ENCODE measurements at places on chromosomes 3 and 15.

GRCh38 chr15:57017024-57017423 is 98.6 kb downstream of the TCF12 start:
- DNase-seq: no peak

GRCh38 chr3:194588741-194589140 is 44.5 kb downstream of the TMEM44 start:
- DNase-seq: no peak

DNA sequence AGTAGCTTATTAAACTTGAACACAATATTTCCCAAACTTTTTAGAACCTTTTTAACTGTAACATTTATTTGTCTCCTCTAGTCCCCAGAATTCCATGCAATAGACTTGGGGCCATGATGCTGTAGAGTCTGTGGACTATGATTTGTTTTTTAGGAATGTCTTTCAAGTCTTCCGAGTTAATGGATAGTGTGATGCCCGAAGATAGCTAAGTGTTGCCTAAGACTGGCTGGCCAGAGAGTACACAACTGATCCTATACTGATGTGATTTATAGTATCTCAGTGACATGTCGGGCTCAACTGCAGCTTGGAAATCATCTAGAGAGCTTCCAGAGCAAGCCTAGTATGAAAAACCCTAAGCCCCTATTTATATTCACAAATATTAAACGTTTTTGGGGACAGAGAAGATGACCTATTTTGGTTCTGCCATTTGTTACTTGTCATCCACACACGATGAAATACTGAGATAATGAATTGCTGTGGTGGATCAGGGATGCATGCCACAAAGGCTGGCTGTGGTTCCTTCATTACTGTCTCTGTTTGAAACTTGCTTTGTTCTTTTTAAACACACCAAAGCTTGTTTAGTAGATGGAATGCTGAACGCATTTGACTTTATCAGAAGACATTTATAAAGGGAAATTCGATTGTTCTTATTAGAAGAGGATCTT is 507.4 kb downstream of the TAFA4 start:
- DNase-seq: no peak

GRCh38 chr3:193016437-193016901 is 98.8 kb upstream of the MB21D2 start:
- DNase-seq: no peak

DNA sequence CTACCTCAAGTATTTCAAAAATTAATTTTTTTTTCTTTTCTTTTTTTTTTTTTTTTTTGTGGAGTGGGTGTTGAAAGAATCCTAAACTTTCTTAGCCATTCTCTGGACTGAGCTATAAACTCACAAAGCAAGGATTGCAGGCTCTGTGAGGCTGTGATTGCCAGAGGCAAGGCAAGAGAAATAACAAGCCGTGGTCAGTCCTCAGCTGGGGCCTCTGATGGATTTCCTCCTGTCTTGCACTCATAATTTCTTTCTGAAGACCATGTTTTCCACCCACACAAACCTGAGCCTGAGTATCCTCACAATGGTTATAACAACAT is 1.3 kb downstream of the CX3CR1 start:
- no peak for DNase-seq

- no peak for DNase-seq
Observed at GRCh38 chr15:25054329-25054728, 99.5 kb downstream of the SNRPN start.

DNA sequence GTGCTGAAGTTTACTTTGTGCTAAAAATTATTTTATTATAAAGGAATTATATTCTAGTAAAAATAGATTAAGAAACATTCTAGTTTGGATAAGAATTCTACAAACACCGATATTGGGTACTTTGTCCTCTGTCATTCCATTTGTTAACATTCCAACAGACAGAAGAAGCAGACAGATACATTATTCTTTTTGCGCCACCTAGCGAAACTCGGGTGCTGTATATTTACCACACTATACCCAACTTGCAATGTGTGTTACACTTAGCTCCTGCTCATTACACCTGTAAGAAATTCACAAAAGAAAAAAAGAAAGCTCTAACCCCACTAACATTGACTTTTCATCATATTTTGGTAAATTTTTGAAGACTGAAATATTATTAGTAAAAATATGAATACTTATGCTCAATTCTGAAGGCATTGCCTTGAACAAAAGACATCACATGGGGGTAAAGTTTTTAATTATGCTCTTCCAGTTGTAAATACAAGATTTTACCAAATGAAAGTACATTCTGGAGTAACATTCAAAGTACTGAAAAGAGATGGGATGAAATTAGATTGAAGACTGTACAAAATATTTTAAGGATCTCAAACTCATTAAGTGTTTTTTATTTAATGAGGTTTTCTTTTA is 136.5 kb upstream of the MLF1 start:
- peak; percentile 51 for DNase-seq
